ENCODE measurements at places on chromosomes 7 and 10.

GRCh38 chr7:118793582-118793981, 569.1 kb downstream of the ANKRD7 start:
- no peak for DNase-seq

DNA sequence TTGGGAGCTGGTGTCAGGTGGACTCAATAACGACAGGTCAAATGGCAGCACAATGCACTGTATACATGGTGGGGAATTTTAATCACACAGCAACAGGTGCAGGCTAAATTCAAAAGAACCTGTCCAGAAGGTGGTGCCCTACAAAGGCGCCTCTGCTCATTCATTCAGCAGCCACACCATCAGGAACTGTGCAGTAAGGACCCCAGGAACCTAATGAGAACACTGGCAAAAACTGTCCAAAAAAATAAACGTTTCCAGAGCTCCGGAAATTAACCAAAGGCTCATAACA, 21.9 kb upstream of the CRYGN start:
- DNase-seq = no peak

DNA sequence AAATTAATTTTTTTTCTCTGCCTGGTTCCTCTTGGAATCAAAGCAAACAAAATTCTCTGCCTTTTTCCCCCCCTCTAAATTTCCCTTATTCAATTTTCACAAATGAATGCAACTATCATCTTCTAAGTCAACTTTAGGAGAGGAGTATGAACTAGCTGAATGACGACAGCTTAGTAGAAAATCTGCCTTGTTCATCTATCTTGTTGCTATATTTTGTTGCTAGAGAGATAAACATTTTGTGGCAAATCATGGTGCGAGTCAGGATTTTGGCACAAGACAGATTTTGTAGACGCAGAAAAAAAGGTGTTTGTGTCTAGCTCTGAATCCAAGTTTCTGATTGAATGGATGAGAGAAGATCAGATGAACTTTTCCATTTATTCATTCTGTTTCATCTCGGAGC, 81.0 kb upstream of the FZD8 start:
- DNase-seq = no peak

DNA sequence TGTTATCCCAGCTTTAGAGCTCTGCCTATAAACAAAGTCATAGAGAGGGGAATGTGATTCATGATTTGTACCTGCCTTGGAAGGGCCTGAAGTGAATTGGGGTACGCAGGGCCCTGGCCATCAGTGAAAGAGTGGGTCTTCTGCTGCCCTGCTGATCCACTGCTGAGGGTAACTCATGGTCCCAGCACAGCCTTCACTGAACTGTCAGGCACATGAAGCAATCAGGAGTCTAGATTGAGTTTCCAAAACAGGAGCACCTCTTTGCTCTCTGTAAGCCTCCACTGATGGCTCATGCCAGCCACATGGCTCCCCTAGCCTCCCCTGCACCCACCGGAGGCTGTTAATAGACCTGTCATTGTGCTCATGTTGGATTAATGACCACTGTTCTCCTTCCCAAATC, 217.6 kb downstream of the KCNMA1 start:
- no peak for DNase-seq

GRCh38 chr10:7593063-7593462, 73.7 kb downstream of the ITIH5 start:
- DNase-seq = no peak

DNA sequence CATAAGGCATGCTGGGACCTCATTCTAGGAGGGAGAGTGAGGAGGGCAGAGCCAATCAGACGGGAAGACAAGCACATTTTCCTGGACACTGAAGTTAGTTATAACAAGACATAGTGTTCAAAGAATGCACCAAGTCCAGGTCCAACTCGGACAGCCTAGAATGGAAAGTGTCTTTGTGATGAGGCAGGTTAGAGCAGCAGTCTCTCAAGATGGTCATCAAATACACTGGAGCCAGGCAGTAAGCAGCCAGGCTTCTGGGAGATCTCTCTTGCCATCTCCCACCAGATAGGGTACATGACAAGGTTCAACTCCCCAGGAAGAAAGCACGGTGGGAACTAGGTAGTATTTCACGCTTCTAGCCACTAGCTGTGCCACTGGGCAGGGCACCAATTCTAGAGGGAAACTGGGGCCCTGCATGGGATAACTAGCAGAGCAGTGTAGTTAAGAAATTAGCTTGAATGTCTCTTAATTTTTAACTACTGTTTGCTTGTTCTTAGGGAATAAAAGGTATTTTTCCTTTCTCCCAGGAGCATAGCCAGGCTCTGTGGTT, 7.6 kb upstream of the GPAM start:
- DNase-seq = no peak

DNA sequence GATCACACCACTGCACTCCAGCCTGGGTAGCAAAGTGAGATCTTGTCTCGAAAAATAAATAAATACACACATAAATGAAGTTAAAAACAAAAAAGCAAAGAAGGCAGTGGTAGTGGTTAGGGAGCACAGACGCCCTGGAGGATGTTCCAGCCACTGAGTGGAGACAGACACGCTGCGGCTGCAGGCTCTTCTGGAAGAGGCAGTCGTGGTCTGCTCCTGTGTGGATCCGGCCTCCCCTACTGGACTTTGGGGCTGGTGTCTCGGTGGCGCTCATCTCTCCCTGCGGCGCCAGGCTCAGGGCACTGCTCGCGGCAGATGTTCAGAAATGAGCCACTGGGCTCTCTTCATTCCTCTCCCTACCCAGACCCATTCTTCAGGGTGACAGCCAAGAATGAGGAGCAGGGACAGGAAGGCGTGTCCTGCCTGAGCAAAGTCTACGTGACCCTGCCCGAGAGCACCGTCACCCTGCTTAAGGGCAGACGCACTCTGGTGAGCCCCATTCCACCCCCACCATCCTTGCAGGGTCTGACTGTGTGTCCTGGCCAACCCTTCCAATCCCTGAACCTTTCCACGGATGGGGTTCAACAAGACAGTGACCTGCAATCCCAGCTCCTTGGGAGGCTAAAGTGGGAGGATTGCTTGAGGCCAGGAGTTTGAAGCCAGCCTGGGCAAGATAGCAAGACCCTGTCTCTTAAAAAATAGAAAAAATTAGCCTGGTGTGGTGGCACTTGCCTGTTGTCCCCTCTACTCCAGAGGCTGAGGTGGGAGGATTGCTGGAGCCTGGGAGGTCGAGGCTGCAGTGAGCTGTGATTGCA, 26.2 kb downstream of the ZAN start:
- DNase-seq = no peak

DNA sequence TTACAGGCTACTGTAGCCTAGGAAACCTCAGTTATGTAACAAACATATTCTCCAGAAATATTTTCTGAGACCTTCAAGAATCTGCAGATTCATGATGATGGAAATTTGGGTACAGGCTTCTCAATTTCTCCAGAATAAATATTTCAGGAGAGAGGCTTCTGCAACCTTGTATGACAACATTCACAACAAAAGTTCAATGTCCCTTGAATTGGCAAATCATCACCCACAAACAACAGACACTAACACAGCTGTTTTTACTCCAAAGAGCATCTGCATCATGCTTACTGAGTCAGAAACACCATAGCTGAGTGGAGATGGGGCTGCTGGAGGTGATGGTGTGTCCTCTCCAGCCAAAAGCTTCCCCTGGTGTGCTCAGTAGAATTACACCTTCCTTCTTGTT, 9.3 kb upstream of the COBL start:
- DNase-seq = no peak

DNA sequence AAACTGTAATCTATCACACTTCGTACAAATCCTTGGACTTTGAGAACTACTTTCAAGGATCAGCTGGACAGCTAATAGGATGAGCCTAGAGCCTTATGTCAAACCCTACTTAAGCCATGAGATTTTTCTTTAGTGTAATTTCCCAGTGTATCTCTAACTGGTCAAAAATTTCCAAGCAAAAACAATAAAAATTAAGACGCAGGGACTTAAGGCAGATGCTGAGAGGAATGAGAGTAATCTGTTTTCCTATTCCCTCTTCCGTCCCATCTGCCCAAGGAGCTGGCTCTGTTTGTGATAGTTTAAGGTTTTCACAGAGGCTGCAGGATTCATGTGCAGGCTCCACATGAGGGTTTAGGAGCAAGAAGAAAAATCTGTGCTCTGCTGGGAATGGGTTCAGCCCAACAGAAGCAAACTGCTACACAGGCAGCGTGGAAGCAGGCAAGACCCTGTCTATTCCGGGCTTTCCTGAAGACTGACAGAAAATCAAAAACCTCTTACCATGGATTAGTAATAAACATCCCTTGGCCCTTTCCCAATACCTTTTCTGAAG, 62.2 kb downstream of the ARMH3 start:
- no peak for DNase-seq

DNA sequence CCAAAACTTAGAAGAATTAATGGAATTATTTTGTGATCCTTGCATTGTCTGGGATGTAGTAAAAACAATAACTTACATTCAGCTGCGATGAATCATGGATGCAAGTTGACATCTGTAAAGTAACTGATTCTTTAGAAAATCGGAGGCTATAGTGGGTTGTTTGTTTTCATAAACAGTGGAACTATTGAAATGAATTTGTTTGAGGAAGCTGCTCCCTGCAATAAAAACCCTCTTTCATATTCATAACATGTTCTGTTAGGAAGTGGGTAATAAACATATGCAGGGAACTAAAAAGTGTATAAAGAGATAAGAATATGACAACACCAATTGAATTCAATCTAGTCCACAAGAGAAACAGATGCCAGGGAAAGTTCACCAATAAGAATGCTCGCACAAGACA, 53.6 kb downstream of the AGMO start:
- no peak for DNase-seq

DNA sequence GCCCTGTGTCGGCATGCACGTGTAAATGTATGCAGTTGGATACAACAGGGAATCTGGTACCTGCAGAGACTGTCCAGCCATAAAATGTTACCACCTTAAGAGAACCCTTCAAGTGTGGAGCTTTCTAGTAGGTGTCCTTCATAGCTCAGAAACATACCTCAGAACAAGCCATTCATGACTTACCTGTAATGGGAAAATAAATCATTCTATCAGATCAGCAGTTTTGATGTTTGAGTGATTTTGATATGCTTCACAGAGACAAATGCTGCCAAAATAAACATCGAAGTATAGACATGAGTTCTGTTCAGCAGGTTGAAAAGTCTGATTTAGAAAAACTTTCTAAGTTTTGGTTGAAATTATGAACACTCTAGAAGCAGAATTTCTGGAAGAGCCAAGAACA, 33.5 kb upstream of the UMAD1 start:
- no peak for DNase-seq

GRCh38 chr7:155299535-155300202, 2.0 kb downstream of the INSIG1 start:
- no peak for DNase-seq

DNA sequence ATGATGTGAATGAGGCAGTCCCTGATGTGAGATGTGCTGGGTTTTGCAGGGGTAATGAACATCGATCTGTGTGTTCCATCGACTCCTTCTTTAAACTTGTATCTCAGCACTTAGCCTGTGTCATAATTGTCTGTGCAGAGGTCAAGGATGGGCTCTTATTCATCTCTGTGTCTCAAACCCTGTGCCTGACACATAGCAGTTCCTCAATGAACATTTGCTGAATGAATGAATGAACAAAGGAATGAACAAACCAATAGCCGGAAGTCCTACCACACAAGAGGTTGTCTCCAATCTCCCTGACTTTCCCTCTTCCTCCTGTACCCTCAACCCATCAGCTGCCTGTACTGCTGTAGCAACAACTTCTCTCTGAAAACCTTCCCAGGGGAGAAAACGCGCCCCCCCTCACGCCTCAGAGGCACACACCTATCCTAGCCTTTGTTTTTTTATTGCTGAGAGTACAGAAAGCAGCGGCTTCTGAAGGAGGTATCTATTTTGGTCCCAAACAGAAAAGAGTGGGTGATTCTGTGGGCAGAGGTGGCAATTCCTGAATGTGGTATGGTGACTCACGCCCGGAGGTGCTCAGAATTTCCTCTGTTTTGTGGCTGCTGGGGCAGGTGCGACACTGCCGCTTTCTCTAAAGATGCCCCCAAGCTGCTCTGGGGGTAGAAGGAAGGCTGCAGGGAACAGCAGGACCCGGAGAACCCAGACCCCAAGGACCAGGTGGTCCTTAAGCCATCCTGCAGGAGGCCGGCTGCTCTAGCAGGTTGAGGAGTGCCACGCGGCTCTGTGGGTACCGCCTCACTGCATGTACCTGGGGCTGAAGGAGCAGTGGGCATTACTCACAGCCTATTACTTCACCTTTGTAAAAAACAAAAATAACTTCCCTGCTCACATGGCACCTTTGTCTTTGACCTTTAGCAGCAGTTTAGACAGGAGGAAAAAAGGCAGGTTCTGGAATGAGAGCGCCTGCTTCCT, 9.6 kb downstream of the IL2RA start:
- DNase-seq = peak; percentile 47

- DNase-seq = no peak
These were observed 135.3 kb downstream of the ARHGAP22 start for GRCh38 chr10:48469516-48470020.

DNA sequence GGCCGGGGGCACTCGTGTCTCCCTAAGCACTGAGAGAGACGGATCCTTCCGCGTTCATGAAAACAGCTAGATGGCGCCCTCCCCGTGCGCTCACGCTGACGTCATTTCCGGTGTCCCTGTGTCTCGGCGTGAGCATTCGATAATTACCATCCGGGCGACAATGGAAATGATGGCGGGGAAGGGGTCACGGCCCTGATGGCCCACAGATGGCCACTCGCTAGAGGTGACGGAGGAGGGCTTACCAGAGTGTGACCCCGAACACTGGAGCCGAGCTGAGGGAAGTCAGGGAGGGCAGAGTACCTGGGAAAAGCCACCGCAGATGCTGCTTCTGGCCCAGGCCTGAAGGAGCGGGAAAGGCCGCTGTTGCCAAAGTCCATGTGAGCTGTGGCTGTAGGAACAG, 222.9 kb downstream of the TCERG1L start:
- DNase-seq = no peak

GRCh38 chr7:37275078-37275710, 173.5 kb downstream of the ELMO1 start:
- DNase-seq = no peak

DNA sequence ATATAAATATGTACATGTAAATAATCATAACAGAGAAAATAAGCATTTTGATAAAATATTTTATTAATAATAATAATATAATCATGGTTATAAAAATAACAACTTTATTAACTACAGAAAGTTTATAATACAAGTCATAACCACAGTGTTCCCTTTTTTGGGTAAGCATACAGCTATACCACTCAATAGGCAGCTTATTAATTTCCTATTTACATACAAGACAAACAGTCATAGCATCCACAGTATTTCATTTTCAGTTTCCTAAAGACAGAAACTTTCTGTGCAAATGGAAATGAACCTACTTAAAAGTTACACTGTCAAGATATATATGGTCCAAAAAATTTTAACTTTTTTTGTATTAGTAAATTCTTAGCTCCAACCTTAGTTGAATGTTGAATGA, 70.9 kb downstream of the HGF start:
- DNase-seq = no peak

GRCh38 chr7:100682991-100683658, 9.6 kb downstream of the GNB2 start:
- DNase-seq = no peak

Measured in DND-41 (cell line).